ENCODE measurements at places on chromosomes 4 and X.

GRCh38 chr4:185711726-185712125, 100.3 kb downstream of the SORBS2 start:
- DNase-seq, result peak; percentile 35

GRCh38 chrX:63652086-63652765, 132.8 kb downstream of the ARHGEF9 start:
- DNase-seq, result peak; percentile 78

- no peak for DNase-seq
Observed at GRCh38 chr4:45741897-45742296, 382.0 kb downstream of the GABRG1 start.

DNA sequence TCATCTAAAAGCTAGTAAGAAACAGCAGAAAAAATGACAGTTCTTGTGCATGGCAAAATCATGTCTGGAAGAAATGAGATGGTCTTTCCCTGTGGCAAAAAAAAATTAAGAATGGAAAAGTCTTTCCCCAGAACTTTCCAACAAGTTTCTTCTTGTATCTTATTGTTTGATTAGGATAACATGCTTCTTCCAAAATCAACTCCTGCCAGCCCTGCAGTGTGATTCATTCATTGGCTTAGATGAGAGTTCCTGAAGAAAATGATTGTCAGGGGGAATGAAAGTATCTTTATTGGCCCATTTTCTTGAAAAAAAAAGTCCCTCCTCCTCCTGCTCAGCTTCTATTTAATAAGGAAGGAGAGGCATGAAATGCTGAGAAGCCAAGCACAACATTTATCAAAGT, 407.7 kb downstream of the ARAP2 start:
- DNase-seq, result no peak

GRCh38 chrX:123425471-123425870, 241.4 kb downstream of the GRIA3 start:
- peak; percentile 25 for DNase-seq

- DNase-seq, result no peak
Observed at GRCh38 chrX:30513284-30513683, 64.3 kb downstream of the TASL start.

DNA sequence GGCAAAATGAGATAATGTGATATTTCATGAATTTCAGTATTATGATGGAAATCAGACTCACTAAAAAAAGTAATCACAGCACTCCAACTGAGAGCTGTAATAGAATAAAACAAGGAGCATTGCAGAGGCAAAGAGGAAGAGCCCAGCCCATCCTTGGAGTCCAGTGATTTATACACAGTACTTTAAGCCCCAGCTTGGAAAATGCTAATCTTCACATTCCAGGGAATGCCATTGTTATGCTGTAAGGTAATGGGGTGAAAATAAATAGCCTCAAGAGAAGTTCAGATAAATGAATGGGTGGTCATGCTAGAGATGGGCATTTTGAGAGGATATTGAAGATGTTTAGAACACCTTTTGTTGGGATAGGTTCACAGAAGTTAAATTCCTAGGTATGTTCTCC, 190.3 kb upstream of the TAPT1 start:
- no peak for DNase-seq

DNA sequence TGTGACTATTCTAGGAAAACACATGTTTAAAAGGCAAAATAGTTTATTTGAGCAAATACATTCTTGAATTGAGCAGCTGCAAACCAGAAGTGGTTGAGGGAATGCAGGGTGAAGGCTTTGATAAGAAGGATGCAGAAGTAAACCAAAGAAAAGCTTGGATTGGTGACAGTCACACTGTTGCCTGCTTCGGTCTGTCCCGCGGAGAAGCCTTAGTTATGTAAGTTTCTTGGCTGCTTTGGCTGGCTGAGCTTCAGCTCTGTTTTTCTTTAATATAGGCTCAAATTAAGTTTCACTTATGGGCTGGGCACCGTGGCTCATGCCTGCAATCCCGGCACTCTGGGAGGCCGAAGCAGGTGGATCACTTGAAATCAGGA, 67.6 kb downstream of the FAM53A start:
- DNase-seq, result no peak

DNA sequence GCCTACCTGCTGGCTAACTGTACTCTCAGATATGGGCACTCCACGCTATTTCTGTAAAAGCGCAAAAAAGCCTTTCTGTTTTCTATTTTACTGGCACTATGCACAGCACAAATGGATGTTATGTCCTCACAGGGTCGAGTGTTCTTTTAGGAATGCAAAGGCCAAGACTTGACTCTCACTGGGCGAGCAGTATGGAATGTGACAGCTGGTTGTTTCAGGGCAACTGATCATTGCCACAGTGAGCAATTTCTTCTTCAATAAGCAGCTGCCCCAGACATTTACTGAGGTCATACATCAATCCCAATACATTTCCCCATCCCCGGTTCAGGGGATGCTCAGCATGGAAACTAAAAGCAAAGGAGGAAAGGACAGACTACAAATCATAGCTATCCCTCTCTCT, 58.2 kb downstream of the PDE5A start:
- DNase-seq, result peak; percentile 28

- DNase-seq, result no peak
Observed at GRCh38 chr4:155122382-155122781, 86.1 kb upstream of the NPY2R start.

- no peak for DNase-seq
Observed at GRCh38 chrX:67288156-67288555, 255.7 kb upstream of the AR start.

- DNase-seq, result no peak
Observed at GRCh38 chr4:56307423-56307822, 79.9 kb downstream of the AASDH start.

DNA sequence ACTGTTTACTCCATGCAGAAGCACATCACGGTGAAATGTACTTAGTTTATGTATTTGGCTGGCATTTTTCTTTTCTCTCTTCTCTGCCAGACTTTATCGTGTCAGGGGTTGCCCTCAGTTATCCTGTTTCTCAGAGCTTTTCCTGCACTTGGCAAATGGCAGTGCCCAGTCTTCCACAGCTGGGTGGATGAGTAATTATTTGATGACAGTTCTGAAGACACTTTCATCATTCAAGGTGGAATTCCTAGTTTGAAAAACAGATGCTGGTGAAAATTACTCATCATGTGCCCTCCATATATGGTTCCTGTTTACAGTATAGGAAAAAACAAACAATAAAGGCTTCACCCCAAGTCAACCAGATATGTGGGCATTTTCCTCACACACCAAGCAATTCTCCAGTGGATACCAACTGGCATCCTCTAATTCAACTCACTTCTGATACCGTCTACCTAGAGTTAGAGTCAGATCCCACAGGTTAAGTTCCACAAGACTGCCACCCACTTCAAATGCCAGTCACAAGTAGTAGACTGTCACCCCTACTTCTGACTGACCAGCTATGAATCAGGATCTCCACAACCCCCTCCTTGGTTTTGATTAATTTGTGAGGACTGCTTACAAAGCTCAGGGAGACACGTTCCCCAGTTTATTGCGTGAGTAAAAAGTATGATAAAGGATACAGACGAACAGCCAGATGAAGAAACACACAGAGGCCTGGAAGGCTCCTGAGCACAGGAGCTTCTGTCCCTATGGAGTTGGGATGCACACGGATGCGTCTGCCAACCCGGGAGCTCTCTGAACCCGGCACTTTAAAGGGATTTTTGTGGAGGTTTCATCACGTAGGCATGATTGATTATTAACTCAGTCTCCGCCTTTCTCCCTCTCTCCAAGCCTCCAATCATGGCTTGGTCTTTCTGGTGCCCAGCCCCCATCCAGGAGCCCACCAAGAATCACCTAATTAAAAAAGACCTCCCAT, 72.9 kb downstream of the CLDN34 start:
- no peak for DNase-seq

DNA sequence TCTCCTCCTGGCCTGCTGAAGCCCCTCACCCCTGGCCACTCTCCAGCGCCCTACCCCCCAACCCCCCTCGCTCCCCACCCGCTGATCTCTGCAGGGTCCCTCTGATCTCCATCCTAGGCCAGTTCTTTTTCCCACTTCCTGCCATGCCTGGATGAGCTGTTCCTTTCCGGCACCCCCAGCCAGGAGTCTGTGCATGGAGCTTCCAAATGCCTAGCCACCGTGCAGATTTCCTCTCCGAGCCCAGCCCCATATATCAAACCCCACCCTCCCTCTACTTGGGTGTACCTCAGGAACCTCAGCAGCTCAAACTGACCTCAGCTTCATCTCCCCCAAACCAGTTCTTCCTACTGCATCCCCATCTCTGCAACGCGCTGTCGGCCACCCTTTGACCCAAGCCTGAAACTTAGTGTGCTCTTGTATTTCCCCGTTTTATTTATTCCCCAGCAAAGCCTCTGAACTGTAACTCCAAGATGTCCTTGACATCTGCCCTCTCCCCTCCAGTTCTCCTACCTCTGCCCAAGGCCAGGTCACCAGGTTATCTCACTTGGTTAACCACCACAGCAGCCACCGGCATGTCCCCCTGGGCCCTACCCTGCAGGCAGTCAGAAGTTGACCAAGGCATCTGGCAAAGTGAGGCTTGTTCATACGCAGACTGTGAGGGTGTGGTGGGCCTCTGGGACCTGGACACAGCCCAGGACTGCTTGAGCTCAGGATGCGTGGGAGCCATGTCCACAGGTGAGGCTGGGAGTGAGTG, 194.9 kb upstream of the PSAPL1 start:
- no peak for DNase-seq

DNA sequence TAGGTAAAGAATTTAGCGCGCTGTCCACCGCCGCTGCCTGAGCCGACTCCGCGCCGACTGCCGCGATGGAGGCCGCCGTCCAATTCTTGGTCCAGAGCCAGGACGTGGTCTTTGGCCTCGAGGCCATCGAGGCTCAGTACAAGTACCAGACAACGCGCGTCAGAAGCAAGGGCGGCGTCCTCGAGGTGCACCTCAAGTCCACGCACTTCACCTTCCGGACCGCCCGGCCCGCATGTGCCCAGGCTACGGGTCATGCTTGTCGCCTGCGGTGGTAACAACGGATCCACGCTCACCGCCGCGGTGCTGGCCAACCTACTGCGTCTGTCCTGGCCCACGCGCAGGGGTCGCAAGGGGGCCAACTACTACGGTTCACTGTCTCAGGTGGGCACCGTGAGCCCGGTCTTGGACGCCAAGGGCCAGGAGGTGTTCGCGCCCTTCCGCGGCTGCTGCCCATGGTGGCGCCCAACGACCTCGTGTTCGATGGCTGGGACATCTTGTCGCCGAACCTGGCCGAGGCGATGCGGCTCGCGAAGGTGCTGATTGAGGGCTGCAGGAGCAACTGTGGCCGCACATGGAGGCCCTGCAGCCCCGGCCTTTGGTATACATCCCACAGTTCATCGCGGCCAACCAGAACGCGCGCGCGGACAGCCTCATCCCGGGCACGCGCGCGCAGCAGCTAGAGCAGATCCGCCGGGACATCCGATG, 128.0 kb downstream of the ANAPC4 start:
- DNase-seq, result no peak

- no peak for DNase-seq
Observed at GRCh38 chrX:48156014-48156413, 25.6 kb downstream of the SPACA5B start.

DNA sequence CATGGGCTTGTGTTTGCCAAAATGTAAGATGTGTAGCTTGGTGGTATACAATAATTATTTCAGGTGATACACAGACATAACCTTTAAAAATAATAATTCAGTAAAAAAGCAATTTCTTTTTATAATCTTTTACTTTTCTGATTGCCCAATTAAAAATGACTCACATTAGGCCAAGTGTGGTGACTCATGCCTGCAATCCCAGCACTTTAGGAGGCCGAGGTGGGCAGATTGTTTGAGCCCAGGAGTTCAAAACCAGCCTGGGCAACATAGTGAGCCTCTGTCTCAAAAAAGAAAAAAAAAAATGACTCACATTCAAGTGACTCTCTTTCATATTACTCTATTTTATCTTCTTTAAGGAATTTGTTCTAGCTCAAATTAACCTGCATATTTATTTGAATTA, 449.4 kb upstream of the HTR2C start:
- no peak for DNase-seq

DNA sequence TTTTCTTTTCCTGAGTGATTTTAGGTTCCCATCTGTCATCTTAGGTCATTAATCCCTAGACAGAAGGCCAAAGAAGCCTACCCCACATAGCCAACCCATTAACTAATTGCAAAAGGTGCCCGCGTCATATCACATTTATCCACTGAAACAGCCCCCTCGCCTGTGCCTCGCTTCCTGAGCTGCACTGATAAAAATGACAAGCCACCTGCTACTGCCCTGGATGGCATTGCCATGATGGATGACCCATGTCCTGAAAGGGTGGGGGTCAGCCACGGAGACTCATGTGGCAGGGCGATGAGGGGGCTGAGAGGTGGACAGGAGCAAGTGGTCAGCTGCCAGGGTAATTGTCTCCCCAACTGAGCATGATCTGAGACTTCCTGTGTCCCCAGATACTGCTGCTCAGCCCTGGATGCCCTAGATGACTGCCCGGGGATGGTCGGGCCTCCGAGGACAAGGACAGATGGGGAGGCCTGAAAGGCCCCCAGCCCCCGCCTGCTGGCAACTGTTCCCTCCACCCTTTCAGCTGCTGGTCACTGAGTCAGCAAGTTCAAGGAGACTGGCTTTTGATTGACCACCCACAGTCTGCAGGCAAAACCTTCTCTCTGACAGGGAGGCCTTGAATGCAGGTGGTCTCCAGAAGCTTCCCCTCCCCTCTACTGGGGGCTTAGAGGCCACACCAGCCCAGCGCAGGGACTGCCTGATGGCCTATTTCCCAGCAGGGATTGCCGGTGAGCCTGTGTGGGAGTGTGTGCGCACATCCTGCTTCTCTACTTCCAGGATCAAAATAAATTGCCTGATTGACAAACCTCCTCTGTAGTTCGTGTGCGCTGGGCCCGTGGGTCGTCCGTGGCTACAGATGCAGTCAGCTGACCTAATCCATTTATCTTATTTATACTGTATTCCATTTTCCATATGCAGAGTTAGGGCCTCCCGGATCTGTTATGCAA, 496.3 kb downstream of the BCOR start:
- DNase-seq, result no peak

DNA sequence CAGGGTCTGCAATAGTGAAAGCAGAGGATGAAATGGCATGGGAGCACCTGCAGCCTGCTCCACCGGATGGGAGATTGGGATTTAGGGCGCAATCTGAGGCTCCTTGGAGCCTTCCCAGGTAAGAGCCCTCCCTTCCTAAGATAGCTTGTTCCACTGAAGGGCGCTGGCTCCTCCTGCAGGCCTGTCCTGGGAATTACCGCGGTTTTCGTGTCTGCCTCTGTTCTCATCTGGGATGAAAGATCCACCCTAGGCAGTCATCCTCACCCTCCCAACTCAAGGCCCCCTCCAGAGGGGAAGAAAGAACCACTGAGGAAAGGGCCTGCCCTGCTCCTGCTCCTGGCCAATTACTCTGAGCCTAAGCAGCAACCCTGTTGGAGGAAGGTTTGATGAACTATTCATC, 547.5 kb downstream of the SMARCA1 start:
- peak; percentile 5 for DNase-seq

GRCh38 chr4:124947622-124948265, 235.2 kb upstream of the ANKRD50 start:
- DNase-seq, result no peak
